ENCODE measurements at places on chromosomes 11 and 22. TPM values are rescaled to one million over a fixed set of nuclear protein-coding genes. Genes with fewer than 3 reads are reported as not detected.

MOV10L1 gene
- 1.1 TPM for polyA plus RNA-seq

RBMXL2 gene
- 0.36 TPM for polyA plus RNA-seq

UBTFL1 gene
- polyA plus RNA-seq: not detected

GRCh38 chr11:68661014-68661413 lies 23.3 kb upstream of the GAL start:
- DNase-seq: no peak

DNA sequence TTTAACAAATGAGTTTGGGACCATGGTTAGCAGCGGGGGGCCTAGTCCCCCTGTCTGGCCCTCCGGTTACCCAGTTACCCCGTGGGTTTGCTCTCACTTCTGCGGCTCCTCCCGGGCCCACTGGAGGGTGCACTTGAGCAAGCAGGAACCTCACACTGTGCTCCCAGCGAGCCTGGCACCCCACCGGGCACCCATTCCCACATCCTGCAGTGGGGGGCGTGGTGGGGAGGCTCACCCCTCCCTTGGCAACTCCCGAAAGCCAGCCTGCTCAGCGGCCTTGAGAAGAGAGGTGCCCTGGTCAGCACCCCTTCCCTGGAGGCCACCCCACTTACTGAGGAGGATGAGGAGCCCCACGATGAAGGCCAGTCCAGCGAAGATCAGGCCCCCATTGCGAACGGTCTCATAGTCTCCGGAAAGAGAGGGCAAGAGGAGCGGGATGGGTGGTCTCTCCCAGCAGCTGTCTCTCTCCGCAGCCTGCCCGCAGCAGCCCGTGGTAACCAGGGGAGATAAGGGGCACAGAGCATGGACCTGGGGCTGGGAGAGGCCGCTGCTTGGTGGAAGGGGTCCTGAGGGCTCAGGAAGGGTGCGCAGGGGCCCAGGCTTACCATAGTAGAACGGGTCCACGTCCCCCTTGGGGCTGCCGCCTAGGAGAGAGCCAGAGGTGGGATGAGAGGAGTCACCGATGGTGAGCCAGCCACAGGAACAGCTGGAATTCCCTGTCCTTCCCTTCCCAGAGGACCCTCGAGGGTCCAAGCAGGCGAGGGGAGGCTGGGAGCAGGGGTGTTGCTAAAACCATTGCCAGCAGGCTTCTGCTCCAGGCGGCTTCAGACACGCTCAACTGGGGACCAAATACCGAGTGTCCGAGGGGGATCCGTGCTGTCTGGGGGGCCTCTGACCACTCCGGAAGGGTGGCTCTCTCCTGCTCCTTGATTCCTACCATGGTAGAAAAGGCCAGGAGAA lies 2.2 kb downstream of the FXYD2 start:
- no peak for DNase-seq

DNA sequence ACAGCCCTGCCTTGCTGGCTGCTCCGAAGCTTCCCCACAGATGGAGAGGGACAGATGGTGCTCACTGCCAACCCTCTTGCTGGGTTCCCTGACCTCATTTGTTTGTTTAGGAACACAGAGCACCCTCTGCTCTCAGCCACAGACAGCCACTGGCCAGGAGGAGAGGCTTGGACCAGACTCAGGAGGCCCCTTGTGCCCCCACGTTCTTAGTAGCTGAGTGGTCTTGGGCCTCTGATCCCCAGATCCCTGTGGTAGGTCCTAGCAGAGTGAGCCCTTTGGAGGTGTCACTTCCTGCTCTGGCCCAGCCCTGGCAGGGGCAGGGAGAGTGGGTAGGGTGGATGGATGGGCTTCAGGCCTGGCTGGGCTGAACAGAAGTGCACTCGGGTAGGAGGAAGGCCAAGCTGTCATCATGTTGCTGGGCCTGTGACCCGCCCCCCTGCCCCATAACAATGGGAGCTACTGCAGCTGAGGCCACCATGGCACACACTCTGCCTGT lies 84.0 kb downstream of the DHCR7 start:
- DNase-seq: no peak

DNA sequence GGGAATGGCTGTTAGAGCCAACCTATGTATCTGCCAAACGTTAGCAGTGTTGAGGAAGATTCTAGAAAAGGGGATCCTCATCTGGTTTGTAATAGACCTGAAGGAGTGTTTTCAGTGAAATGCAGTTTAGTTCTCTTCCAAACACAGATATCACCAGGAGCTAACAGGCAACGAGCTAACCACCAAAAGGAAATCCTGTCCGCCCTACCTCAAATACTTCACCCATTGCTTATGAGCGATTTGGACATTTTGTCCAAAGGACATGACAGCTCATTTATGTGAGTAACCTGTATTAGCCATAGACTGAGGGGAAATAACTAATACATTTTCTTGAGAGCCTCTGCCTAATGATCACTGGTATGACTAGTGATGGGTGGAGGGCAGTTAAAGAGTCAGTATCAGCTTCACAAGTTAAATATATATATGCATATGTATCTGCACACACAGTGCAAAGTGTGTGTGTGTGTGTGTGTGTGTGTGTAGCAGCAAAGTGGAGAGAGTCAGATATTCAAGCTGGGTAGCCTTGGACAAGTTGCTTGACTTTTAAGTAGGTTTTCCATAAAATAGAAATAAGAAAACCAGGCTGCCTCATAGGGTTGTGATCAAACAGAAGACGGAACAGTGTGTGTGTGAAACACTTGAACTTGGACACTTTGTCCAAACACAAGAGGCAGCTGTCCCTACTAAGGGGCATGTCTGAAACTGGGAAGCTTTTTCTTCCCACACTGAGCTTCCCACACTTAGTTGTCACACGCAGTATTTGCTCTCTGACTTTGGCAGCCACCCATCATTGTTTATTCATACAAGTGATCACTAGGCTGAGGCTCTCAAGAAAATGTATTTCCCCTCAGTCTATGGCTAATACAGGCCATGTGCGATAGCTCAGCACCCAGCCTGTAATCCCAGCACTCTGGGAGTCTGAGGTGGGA lies 940 bp upstream of the C11orf91 start:
- DNase-seq: peak; percentile 77

DNA sequence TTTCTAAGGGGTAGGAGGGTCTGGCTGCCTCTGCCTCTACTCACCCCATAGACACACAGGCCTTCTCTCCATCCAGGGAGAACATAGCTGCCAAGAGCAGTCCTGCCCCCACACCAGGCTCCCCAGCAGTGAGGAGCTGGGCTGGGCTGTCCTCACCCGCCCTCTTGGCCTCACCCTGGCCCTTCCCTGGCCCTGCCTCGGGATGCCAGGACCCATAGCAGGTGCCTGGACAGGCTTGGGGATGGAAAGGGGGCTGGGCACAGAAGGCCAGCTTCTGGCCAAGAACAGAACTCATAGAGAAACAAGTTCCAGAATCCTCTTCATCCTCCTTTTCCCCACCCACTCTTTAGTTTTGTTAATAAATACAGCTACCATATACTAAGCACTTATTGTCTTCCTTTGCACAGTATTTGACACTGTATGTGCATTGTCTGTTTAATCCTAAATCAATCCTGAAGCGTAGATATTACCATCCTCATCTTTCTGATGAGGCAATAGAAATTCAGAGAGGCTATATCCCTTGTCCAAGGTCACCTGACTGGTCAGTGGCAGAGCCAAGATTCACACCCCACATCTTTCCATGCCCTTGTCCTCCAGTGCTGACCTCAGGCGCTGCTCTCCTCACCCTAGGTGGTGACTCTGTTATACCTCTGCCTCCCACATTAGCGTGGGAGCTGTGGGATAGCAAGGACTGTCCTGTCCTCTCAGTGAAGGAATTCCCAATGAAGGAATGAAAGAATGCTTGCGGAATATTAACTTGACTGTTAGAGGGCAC lies 22.0 kb upstream of the MYOD1 start:
- DNase-seq: no peak

DNA sequence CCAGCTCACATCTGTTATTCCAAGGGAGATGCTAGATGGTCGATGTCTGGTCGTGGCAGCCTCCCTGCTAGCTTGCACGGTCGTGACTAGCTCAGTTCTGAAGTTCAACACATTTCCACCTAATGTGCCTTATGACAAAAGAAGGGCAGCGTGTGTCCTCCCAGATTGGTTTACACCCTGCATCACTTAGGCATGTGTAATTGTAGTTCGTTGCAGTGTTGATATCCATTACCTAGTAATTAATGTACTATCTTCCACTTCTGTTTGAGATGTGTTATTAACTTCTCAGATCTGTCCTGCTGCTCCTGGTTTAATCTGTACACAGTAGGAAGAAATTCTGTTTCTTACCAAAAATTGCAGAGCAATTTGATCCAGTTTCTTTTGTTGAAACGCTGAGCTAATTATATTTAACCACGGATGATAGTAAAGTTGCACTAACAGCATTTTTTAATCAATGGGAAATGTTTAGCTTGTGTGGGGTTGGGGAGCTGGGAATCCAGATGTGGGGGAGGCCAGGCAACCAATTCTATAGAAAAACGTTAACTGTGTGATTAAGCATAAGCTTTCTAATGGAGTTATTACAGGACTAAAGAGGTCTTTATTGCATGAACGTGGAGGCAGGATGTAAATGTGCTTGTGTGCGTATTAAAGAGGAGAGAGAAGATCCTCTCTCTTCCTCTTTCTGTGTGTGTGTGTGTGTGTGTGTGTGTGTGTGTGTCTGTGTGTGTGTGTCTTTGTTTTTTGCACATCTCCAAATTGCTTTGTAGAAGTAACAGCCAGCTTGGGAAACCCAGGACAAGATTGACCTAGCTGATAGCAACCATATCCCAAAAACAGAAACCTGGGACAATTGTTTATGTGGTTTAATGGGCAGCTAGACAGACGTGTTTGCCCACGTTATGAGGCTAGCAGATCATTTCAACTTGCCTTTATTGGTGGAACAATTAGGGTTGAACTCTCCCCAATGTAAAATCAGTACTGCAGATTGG lies 145.7 kb upstream of the TTC12 start:
- no peak for DNase-seq

DNA sequence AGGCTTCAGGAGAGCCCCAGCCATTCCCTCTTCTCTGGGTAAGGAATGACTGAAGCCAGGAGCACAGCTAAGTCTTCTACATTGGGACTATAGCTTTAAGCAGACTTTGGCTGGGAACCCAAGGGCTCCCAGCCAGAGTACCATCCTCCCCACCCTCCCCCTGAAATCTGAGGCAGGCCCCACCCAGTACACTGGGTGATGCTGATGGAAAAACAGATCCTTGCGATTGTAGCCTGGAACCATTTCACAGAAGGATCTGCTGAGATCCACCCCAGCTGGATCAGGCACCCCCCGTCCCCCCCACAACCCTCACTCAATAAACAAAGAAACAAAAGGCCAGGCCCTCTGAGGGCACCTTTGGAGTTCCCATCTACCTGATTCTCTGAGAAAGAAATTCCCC lies 39.8 kb downstream of the IL18BP start:
- peak; percentile 77 for DNase-seq

GRCh38 chr22:37499027-37499707 lies 13.0 kb upstream of the MFNG start:
- no peak for DNase-seq

DNA sequence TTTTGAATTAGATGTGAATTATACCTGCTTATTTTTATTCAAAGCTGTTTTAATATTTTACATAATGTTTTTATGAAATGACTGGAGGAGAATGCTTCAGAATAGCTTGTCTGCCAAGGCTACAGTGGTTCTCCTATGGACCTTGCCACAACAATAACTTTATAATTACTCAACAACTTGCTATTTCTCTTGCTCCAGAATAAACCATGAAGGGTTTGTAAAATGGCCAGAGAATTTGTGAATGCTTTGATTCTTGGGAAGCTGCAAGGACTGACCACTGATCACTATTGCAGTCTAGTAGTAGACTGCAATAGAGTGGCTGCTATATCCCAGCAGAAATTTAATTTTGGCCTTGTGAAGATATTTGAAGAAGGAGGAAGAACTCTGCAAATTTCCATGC lies 199.7 kb downstream of the FAT3 start:
- no peak for DNase-seq

DNA sequence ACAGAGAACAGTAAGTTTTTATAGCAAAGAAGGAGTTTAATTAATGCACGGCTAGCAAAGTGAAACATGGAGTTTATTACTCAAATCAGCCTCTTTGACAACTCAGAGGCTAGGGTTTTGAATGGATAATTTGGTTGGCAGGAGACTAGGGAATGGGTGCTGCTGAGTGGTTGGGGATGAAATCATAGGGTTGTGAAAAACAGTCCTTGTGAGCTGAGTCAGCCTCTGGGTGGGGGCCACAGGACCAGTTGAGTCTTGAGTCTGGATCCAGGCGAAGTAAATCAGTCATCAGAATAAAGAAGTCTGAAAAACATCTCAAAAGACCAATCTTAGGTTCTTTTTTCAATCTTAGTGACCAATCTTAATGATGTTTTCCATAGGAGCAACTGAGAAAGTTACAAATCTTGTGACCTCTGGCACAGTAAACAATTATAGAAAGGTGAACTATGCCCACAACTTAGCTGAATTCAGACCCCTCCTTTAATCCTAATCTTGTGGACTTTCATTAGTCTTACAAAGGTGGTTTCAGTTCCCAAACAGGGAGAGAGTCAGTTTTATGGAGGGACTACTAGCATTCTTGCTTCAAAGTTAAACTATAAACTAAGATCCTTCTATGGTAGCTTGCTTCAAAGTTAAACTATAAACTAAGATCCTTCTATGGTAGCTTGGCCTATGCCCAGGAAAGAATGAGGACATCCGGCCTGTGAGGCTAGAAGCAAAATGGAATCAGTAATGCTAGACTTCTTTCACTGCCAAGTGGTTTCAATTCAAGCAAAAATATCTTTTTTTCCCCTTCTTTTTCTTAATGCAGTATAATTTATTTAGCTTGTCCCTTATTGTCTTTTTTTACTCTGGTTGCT lies 84.5 kb downstream of the AASDHPPT start:
- DNase-seq: no peak

DNA sequence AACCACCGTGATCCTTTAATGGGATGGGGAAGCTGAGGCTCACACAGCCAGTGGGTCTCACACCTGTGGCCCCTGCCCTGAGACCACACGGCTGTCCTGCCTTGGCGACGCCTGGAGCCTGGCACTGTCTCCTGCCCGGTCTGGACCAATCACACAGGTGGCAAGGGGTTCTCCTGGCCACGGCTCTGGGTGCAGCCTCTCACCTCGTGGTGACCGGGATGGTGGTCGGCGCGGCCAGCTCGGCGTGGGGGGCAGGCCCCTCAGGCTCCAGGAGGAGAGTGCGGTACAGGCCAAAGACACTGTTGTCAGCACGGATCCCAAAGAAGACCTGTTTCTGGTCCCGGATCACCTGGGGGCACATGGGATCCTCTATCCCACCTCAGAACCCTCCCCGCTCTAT lies 8.7 kb downstream of the ANO9 start:
- no peak for DNase-seq

DNA sequence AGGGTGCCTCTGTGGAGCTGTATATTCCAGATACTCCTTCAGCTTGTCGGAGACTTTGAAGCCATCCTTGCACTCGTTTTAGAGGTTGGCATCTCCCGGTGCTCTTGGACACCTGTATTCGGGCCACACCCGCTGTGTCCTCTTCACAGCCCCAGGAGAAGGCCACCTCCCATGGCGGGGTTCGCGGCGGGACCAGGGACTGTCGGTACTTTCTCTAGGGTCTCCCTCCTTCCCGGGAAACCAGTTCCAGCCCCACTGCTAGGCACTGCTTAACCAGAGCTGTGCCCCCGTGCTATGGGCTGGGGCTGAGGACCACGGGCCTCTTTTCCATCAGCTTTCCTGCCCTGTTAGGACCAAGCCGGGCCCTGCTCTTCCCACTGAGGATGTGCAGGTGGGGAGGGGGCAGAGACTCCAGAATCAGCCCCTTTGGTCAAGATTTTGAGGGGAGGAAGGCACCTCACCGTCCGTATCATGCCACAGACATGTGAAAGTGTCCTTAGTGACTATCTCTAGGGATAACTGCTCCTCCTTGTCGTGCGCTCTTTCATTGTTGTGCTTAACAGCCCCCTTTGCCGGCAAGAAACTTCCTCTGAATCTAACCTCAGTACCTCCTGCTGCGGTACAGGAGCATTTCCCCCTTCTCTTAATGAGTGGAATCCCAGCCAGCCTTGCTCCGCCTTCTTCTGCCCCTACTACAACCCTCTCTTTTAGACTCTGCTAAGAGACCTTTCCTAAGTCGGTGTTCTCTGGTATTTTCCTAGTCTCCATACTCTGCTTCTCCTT lies 1.2 kb upstream of the B3GAT1 start:
- DNase-seq: no peak

All from cardiac muscle cell (in vitro differentiated cells and primary cell).